ENCODE measurements at places on chromosomes 1 and 21. TPM values are rescaled to one million over a fixed set of nuclear protein-coding genes. Genes with fewer than 3 reads are reported as not detected.

DNA sequence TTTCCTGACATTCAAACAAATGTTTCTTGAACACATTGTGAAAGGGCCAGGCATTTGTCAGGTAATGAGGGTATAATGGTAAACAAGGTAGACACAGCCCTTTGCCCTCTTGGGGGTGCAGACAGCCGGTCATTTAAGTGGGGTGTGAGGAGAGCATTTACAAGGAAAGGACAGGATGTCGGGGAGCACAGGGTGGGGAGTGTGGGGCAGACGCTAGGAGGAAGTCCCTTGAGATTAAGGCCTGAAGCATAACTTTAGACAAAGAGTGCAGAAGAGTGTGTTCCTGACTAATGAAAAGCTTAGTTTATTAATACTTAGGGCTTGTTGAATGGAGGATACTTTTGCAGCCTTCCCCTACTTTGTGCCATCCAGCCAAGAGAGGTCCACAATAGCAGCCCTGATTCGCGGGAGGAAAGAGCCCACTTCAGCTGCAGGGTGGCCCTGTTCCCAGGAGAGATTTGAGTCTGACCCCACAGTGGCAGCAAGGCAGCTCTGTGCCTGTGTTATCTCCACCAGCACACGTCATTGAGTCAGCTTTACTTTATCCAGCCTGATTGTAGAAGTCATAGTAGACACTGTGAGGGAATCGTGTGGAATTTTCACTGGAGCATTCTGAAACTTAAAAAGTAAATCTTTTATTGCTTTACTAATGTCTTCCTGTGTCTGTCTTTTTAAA is 35.1 kb downstream of the MPZL1 start:
- DNase-seq = no peak

DNA sequence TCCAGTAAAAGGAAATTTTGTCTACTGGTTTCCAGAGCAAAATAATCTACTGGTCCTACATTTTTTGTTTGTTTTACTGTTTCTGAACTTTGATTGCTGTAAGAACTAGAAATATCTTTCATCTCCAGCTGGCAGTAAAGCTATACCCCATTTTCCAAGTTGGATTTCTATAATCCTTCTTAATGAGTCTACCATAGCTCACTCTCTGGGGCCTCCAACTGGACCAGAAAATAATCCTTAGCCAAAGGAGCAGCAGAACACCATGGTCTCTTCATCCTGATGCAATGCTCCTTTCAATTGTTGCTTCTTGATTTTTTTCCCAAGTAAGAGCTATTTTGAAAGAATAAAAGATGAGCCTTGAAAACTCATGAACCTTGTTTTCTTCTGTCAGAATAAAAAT is 110.0 kb upstream of the COL11A1 start:
- DNase-seq = no peak

GRCh38 chr1:28374297-28374696 is 4.8 kb downstream of the PHACTR4 start:
- no peak for DNase-seq

The PARK7 gene
- polyA plus RNA-seq = 311 TPM

GRCh38 chr1:37958690-37959089 is 11.8 kb upstream of the INPP5B start:
- DNase-seq = no peak

The GART gene
- 69.3 TPM for polyA plus RNA-seq

DNA sequence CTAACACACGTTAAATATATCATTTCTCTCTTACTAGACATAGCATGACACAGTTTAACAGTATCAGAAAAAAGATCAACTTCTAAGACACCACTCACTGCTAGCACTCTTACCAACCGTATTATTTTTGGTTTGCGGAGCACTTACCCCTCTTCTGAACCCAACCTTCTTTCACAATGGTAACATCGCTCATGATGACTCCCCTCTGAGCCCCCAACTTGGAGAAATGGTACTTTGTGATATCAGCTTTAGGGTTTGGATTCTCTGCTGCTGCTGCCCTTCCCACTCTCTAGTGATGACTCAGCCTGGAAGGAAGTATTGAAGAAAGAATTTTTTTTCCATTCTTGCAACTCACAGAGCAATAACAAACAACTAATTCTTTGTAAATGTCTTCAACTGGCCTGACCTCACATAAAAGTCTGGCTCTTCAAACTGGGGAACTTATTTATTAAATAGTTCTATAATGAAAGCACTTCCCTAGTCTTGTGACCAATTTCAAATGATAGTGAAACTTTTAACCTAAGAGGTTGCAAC is 7.0 kb downstream of the AKT3 start:
- DNase-seq = no peak

DNA sequence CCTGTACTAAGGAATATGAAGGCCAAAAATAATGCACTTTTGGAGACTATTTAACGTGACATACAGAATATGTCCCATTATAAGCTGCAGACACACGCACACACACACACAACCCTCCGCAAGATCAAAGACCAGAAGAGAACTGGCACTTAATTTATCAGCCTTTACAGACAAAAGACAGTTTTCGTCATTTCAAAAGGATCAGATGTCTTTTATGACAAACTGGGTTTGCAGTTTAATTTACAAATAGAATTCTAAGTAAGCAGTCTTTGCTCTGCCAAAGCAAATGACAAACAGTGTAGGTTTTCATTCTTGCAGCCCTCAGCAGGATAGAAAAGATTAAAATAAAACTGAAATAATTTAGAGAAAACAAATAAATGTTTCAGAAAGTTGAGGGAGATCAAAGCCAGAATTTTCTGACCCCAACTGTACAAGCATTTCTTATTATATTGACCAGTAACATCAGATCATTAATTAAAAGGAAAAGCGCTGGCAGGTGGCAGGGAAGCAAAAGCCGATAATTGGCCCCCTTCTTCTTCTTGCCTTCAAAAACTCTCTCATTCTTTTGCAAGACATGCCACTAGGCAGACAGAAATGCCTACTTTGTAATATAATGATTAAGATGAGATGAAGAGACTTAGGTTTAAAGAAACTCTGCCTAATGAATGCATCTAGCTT is 169.0 kb downstream of the DENND1B start:
- DNase-seq = no peak

GRCh38 chr1:181166377-181167196 is 78.1 kb downstream of the IER5 start:
- DNase-seq = peak; percentile 65

DNA sequence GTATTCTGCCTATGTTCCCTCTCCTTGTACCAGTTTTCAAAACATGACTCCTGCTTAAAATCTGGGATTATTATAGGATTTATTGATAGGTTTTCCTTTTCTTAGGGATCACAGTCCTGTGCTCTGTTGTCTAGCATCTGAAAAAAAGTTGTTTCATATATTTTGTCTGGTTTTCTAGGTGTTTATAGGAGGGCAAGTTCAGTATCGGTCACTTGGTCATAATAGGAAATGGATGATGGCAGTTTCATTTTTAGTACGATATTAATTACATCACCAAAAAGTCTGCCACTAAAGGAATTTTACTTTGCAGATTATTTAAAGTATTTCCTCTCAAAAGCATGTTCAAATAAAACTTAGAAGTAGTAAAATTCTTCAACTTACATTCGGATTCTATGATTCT is 94.4 kb downstream of the RASAL2 start:
- DNase-seq = no peak

DNA sequence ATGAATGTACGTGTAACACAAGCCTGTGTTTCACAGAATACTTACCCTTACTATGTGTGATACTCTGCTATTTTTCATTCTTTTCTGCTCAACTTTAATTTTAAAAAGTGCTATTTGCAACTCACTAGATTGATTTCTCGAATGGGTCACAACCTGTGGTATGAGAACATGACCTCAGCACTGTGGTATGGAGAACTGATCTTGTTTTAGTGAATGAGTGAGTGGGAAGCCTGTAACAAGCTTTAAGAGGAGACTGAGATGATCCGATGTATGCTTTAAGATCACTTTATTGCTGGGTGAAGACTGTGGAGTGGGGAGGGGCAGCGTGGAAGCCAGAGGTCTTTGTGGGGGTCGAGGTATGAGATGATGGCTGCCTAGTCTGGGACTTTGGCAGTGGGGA is 21.6 kb downstream of the MECR start:
- no peak for DNase-seq

The ITGB2 gene
- 15.0 TPM for polyA plus RNA-seq

DNA sequence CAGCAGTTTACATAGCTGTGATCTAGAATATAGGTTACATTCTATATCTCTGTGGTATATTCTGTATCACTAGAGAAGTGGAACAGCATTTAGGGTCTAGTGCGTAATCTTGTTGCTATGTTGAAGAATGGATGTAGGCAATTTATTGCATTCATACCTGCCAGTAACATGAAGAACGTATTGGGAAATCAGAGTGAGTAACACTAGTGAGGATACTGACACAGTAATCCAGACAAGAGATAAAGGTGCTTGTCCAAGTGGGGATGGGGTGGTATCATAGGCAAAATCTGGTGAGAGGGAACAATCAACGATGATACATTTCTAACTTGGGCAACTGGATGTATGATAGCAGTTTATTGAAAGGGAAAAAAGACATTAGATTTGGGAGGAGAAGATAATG is 9.8 kb downstream of the PPP2R5A start:
- DNase-seq = no peak

DNA sequence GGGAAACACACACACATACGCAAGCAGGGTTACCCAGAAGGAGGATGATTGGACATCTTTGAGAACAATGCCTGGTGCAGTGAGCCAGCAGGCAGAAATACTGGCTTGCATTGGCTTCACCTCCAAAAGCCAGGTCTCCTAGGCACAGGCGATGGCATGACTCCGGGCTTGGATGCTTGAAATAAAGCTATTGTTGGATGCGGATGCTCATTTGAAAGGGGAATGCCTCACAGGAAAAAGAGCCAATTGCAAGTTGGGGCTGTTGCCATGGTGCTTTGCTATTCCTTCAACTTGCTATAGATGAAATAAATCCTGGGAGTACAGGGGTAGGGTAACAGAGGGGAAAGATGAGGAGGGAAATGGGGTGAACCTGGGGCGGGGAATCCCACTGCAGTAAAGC is 180.7 kb upstream of the SGIP1 start:
- DNase-seq = no peak

DNA sequence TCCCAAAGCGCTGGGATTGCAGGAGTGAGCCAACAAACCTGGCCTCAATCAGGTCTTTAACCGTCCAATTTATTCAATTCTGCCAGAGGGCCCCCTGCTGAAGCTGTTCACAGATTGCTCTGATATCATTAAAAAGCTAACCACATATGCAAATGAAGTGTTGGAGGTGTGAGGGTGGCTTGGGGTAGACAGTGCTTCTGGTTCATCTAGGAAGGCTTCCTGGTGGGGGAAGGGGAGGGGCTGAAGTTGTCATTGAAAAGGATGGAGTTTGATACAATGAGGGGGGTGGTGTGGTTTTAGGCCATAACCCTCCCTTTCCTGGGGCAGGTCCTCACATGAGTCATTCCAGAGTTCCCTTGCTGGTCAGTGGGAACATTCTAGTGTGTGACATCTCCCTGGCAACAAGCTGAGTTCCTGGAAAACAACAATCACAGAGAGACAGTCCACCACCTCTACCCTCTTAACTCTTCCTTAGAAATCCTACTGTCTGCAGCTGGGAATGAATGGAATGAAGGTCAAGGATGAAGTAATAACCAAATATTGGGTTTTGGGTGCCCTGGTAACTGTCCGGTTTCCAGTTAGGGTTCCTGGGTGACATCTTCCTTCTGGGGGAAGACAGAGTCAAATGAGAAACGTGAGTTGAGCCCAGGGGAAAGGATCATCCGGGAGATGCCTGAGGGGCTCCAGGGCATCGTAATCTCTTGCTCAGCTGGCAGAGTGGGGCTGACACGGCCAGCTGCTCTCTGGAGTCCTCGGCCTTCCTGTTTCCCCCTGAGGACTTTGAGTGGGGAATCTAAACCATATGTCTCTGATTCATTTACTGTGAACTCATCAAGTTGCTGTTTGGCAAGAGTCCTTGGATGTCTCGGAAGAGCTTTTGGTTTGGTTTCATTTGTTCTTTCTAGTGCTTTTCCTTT is 32.2 kb downstream of the BATF3 start:
- DNase-seq = no peak

The PKN2 gene
- polyA plus RNA-seq = 57.1 TPM

- peak; percentile 33 for DNase-seq
These were observed 1.1 kb downstream of the ADGRL2 start for GRCh38 chr1:81801651-81802456.

The RSPH1 gene
- polyA plus RNA-seq = 10.7 TPM

The C4BPA gene
- polyA plus RNA-seq = 0.66 TPM

GRCh38 chr1:147072482-147073432 is 99.5 kb downstream of the PRKAB2 start:
- DNase-seq = no peak

- no peak for DNase-seq
These were observed 25.8 kb upstream of the LAPTM5 start for GRCh38 chr1:30783256-30783915.

- DNase-seq = no peak
These were observed 14.7 kb downstream of the PDXK start for GRCh38 chr21:43733529-43734071.

DNA sequence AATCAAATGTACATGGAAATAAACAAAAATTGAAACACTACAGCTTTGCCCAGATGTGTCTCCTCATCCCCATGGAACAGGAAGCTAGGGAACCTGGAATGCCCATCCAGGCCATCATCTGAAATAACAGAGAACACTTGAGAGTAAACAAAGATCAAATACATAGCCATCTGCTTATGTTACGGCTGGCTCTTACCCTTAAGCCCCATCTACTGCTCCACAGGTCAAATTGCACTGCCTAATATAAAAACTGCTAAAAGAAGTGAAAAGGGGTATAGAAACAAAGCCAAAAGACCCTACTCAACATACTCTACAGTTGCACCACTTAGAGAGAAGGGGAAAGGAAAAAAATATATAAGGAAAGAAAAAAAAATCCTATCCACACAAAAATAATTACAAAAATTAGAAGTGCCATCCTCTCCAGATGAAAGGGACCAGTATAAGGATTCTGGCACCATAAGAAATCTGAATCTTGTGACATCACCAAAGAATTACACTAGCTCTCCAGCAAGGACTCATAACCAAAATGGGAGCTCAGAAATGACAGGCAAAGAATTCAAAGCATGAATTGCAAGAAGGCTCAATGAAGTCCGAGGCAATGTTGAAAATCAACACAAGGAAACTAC is 26.9 kb downstream of the OR6Y1 start:
- no peak for DNase-seq

DNA sequence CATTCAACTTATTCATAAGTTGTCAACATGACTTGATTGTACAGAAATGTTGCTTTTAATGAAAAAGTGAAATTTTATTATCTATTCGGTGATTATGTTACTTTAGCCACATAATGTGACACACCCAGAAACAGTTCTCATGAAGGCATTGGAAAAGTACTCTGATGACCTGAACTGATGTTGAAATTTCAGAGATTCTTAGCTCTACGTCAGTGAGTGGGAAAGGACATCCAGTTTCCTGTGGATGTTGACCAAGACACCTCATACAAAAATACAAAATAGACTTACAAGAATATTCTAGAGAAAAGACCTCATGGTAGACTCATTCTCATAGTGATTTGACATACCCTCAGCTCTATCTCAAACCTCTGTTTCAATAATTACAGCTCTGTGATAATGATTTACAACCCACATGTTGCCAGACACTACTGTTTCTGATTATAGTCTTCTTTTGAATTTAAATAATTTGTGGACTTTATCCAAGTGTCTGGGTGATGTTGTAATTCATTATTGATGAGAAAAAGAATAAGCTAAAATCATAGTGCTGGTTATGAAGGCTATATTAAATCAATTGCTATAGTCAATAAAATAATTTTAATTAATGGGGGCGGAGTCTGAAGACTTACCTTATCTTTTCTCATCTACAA is 37.3 kb downstream of the KCNK2 start:
- no peak for DNase-seq

The IFI44L gene
- 8.5 TPM for polyA plus RNA-seq

GRCh38 chr1:33096363-33097005 is 15.5 kb downstream of the AZIN2 start:
- no peak for DNase-seq

The PCP4L1 gene
- 1.0 TPM for polyA plus RNA-seq
